ENCODE measurements at places on chromosomes 2 and 18. TPM values are rescaled to one million over a fixed set of nuclear protein-coding genes. Genes with fewer than 3 reads are reported as not detected.
A peak's percentile ranks its signal among the peaks of the same experiment; 100 is the strongest.

IL1A gene
- not detected for total RNA-seq

ARPC2 gene
- 735 TPM for total RNA-seq

C2orf68 gene
- total RNA-seq = 61.2 TPM

PLEK gene
- 23.4 TPM for total RNA-seq

GALNT14 gene
- not detected for total RNA-seq

ANKRD62 gene
- total RNA-seq = not detected

RBM44 gene
- 1.1 TPM for total RNA-seq

CEP68 gene
- total RNA-seq = 22.8 TPM

GRCh38 chr18:49020129-49020528 is 69.4 kb upstream of the SMAD7 start:
- H3K27ac ChIP-seq = no peak overlapping the region
- H3K4me3 ChIP-seq = no peak overlapping the region
- peaks cover 12% of the 10 kb centered on the region for H3K4me1 ChIP-seq

DNA sequence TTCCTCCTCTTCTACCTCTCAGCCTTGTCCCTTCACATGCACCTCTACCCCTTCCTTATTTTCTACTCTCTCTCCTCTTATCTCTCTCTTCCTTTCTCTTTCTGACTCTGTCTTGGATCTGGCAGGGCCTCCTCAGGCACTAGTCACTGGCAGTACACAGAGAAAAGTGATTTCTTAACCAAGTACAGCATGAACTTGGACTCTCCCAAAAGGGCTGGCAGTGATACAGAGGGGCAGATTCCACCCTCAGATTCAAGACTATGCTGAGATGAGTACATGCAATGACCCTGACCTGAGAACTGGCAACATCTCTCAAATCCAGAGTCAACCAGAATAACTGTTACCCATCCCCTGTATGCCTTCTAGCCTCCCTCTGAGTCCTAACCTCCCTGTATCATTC is 4.3 kb downstream of the AOX1 start:
- H3K36me3 ChIP-seq = peaks cover 3% of the 10 kb centered on the region
- H3K27me3 ChIP-seq = peaks cover 15% of the 10 kb centered on the region
- DNase-seq = no peak
- no peak overlapping the region for H3K27ac ChIP-seq
- peaks cover 7% of the 10 kb centered on the region for H3K4me1 ChIP-seq
- no peak overlapping the region for H3K4me3 ChIP-seq

GRCh38 chr18:7749008-7749405 is 181.9 kb downstream of the PTPRM start:
- no peaks in the 10 kb centered on the region for H3K36me3 ChIP-seq
- no peaks in the 10 kb centered on the region for H3K4me1 ChIP-seq
- H3K27ac ChIP-seq = no peak overlapping the region

GRCh38 chr18:13309031-13309747 is 90.6 kb downstream of the LDLRAD4 start:
- no peaks in the 10 kb centered on the region for H3K27me3 ChIP-seq
- no peak for DNase-seq
- peak overlapping the region; percentile 4 for H3K4me3 ChIP-seq
- H3K4me1 ChIP-seq = peaks cover 36% of the 10 kb centered on the region
- no peak overlapping the region for H3K27ac ChIP-seq
- peaks cover 16% of the 10 kb centered on the region for H3K36me3 ChIP-seq

DNA sequence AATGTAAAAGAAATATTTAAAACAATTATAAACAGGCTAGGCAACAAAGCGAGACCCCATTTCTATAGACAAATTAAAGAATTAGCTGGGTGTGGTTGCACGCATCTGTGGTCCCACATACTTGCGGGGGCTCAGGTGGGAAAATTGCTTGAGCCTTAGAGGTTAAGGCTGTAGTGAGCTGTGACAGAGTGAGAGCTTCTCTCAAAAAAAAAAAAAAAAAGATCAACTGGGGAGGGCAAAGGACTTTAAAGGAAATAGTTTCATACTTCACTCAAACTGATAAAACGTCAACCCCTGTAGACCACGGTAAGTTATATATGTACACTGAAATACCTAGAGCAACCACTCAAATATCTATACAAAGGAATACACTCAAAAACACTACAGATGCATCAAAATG is 37.5 kb downstream of the MGAT4A start:
- H3K27ac ChIP-seq = peak overlapping the region; percentile 92

GRCh38 chr2:29022679-29023078 is 41.6 kb downstream of the TOGARAM2 start:
- no peaks in the 10 kb centered on the region for H3K27me3 ChIP-seq
- H3K36me3 ChIP-seq = peaks cover 4% of the 10 kb centered on the region
- peaks cover 9% of the 10 kb centered on the region for H3K4me1 ChIP-seq
- DNase-seq = no peak

DNA sequence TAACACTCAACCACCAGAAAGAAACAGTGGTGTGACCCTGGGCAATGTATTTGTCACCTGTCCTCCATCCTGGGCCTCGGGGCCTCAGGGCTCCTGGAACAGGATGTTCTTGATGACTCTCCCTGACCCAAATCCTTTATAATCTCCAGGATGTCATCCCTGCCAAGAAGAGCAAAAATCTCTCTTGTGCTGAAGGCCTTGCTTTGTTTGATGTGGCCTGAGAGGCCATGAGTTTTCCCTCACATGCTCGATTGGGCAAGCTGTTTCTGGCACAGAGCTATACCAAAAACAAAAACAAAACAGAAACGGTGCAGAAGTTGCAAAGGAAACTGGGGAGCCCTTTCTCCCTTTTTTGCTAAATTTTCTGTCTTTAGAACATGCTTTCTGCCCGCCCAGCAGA is 35.7 kb upstream of the ST3GAL5 start:
- peaks cover 6% of the 10 kb centered on the region for H3K36me3 ChIP-seq
- peaks cover 22% of the 10 kb centered on the region for H3K4me1 ChIP-seq
- no peaks in the 10 kb centered on the region for H3K27me3 ChIP-seq
- no peak for DNase-seq

- DNase-seq = no peak
- H3K27ac ChIP-seq = no peak overlapping the region
- H3K27me3 ChIP-seq = no peaks in the 10 kb centered on the region
- H3K4me1 ChIP-seq = no peaks in the 10 kb centered on the region
- H3K4me3 ChIP-seq = no peak overlapping the region
- peaks cover 47% of the 10 kb centered on the region for H3K36me3 ChIP-seq
These were observed 67.5 kb upstream of the CD226 start for GRCh38 chr18:70015127-70015526.

GRCh38 chr2:125398738-125399524 is 1257.0 kb upstream of the GYPC start:
- H3K27me3 ChIP-seq = no peaks in the 10 kb centered on the region
- no peak overlapping the region for H3K27ac ChIP-seq
- no peak for DNase-seq
- no peaks in the 10 kb centered on the region for H3K4me1 ChIP-seq
- H3K4me3 ChIP-seq = no peak overlapping the region

DNA sequence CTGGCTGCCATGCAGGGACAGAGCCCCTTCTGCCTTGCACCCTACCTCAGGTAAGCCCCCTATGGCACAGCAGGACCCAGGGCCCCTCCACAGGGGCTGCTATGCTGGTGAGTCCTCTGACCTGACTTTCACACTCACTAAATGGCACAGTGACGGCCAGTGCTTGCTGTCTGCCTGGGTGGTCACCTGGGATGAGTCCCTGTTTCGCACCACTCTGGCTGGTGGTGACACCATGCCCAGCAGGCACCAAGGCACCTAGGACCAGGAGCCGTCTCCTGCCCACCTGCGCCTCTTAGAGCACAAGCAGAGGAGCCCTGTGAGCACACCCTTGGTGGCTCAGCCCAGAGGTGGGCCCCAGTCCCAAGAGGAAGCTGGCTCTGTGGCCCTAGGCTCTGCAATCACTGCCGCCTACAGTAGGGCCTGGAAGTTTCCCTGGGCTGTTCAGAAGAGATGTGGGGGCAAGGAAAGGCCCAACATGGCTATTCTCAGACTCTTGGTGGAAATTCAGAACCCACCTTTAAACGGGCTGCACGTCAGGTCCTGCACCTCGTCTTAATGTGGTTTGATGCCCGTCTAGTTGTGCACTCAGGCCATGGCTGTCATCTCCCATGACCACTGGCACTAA is 96.0 kb downstream of the PLB1 start:
- H3K36me3 ChIP-seq = peaks cover 2% of the 10 kb centered on the region
- no peak for DNase-seq
- H3K4me1 ChIP-seq = peaks cover 39% of the 10 kb centered on the region
- H3K27me3 ChIP-seq = no peaks in the 10 kb centered on the region

- no peak for DNase-seq
- peaks cover 4% of the 10 kb centered on the region for H3K27me3 ChIP-seq
- no peak overlapping the region for H3K27ac ChIP-seq
- H3K4me1 ChIP-seq = no peaks in the 10 kb centered on the region
- no peak overlapping the region for H3K4me3 ChIP-seq
- no peaks in the 10 kb centered on the region for H3K36me3 ChIP-seq
These were observed 42.8 kb upstream of the TPO start for GRCh38 chr2:1370461-1370860.

- H3K4me3 ChIP-seq = no peak overlapping the region
- H3K4me1 ChIP-seq = no peaks in the 10 kb centered on the region
- H3K27me3 ChIP-seq = no peaks in the 10 kb centered on the region
- peaks cover 59% of the 10 kb centered on the region for H3K36me3 ChIP-seq
These were observed 105.4 kb downstream of the SP100 start for GRCh38 chr2:230521386-230521785.

GRCh38 chr2:55885127-55885943 is 38.2 kb downstream of the EFEMP1 start:
- no peak overlapping the region for H3K27ac ChIP-seq
- H3K36me3 ChIP-seq = no peaks in the 10 kb centered on the region
- H3K4me1 ChIP-seq = no peaks in the 10 kb centered on the region
- no peak overlapping the region for H3K4me3 ChIP-seq

DNA sequence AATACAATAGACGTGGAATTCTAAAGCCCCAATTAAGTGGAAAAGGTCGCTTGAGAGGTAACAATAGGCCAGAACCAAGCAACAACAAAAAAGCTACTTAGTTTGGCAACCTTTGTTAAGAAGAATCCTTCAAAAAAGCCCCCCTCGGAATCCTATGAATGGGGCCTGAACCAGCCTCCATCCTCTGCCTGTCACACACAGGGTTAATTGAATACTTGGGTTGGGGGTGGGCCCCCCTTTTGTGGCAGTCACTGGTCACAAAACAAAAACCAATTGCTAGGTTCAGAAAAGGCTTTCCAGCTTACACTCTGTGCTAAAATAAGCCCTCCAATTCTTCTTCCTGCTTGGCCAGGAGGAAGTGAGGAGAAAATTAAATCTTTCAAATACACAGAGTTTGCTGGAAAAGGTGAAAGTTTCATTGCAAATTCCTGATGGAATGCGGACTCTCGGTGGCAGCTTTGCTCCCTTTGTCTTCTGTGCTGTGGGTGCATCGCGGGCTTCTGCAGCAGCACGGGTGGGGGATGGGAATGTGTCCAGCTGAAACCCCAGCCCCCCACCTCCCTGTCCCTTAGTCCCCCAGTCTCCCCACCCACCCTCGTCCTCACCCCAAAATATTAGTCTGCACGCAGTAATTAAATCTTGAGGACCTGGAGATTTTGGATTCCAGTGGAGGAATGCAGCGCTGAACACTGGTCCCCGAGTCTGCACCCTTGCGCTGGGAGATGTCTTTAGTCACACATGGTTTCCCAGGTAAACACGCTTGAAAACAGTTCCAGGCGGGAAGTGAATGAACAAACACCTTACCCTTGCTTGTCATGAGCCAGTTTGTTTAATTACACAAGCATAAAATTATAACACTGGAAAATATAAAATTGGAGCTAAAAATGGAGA is 254.3 kb downstream of the SOX11 start:
- no peak overlapping the region for H3K27ac ChIP-seq
- no peak for DNase-seq
- H3K27me3 ChIP-seq = no peaks in the 10 kb centered on the region
- no peaks in the 10 kb centered on the region for H3K4me1 ChIP-seq

DNA sequence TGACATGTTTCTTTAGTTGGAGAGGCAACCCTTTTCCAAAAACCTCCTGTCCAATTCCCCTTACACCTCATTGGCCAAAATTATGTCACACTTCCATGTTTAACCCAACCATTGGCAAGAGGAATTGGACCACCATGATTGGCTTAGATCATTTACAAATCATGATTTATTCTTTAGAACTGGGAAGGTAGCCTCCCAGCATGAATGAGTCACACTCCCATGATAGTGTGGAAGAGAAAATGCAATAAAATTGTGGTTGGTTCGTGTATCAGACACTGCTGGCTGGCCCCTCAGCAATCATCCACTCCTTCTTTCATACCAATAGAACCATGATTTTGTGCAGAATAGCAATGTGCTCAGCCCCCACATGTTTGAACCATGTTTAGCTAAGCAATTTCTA is 156.6 kb upstream of the ACVR2A start:
- H3K27me3 ChIP-seq = peaks cover 3% of the 10 kb centered on the region
- no peak overlapping the region for H3K27ac ChIP-seq
- no peak for DNase-seq
- no peaks in the 10 kb centered on the region for H3K36me3 ChIP-seq
- H3K4me3 ChIP-seq = no peak overlapping the region
- H3K4me1 ChIP-seq = no peaks in the 10 kb centered on the region

DNA sequence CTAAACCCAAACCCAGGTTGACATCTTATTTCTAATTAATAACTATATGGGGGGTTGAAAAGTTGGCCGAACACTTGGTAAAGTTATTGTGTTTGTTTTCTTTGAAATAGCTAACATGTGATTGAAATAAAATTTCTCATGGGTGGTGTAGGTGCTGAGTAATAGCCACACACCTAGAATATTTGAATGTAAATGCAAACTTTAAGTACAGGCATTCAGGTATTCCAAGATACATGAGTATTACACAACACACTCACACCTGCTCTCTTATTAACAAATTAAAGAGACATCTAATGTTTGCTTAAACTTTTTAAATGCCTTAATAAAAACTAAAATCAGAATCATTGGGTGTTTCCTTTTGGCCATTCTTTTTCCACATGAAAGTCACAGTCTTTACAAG is 165.5 kb downstream of the EHBP1 start:
- H3K27ac ChIP-seq = no peak overlapping the region
- peaks cover 44% of the 10 kb centered on the region for H3K36me3 ChIP-seq
- no peak overlapping the region for H3K4me3 ChIP-seq

GRCh38 chr2:12612671-12613070 is 104.1 kb upstream of the TRIB2 start:
- H3K27me3 ChIP-seq = no peaks in the 10 kb centered on the region
- peaks cover 3% of the 10 kb centered on the region for H3K36me3 ChIP-seq
- DNase-seq = no peak
- no peak overlapping the region for H3K4me3 ChIP-seq
- H3K4me1 ChIP-seq = peaks cover 10% of the 10 kb centered on the region

DNA sequence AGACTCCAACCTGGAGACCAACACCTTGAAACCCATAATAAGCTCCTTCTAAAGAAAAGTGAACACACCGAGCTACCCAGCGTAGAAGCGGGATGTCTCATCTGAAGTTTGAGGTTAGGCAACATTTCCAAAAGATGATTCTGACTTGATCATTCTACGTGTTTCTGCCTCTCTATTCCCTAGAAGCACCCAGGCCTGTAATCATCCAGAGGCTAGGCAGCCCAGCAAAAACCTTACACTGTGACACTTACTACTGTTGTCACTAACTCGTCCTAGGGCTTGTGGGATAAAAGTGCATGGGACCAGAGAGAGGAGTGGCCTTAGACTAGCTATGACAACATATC is 1.4 kb downstream of the ZBTB14 start:
- peaks cover 22% of the 10 kb centered on the region for H3K36me3 ChIP-seq
- peak overlapping the region; percentile 94 for H3K4me3 ChIP-seq
- no peaks in the 10 kb centered on the region for H3K27me3 ChIP-seq

Data from activated naive CD8-positive, alpha-beta T cell treated with anti-CD3 and anti-CD28 coated beads, Interleukin-2, amount 10 ng/mL, durations not matched to agents 7 days and 5 days (primary cell).